ENCODE measurements at places on chromosomes 12 and 14. TPM values are rescaled to one million over a fixed set of nuclear protein-coding genes. Genes with fewer than 3 reads are reported as not detected.
A peak's percentile ranks its signal among the peaks of the same experiment; 100 is the strongest.

- H3K36me3 ChIP-seq: no peaks in the 10 kb centered on the region
- DNase-seq: no peak
- H3K4me3 ChIP-seq: no peak overlapping the region
- no peaks in the 10 kb centered on the region for H3K4me1 ChIP-seq
- H3K27ac ChIP-seq: no peak overlapping the region
- no peaks in the 10 kb centered on the region for H3K27me3 ChIP-seq
Measured at GRCh38 chr14:79629411-79630287, 581.7 kb downstream of the DIO2 start.

DNA sequence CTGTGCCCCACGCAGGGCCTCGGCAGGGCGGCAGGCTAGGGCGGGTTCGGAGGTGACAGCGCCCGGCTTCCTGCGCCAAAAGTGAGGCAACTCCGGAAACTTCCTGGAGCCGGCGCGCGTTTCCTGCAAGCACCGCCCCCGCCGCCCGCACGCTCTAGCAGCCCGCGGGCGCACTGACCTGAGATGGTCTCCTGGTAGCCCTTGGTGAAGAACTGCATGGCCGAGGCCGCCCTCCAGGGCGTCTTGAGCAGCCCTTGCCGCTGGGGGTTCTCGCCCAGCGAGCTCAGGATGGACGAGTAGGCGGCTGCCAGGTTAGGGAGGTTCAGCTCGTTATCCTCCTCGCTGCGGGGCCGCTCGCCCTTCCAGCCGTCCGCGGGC is 494 bp downstream of the GCH1 start:
- peaks cover 13% of the 10 kb centered on the region for H3K4me1 ChIP-seq
- H3K27me3 ChIP-seq: peaks cover 4% of the 10 kb centered on the region
- peak; percentile 41 for DNase-seq
- H3K4me3 ChIP-seq: peak overlapping the region; percentile 60
- H3K36me3 ChIP-seq: peaks cover 4% of the 10 kb centered on the region

- H3K4me3 ChIP-seq: peak overlapping the region; percentile 73
- DNase-seq: peak; percentile 64
- H3K27me3 ChIP-seq: no peaks in the 10 kb centered on the region
- peak overlapping the region; percentile 78 for H3K27ac ChIP-seq
- peaks cover 7% of the 10 kb centered on the region for H3K36me3 ChIP-seq
Measured at GRCh38 chr12:45216230-45216982, 511 bp downstream of the ANO6 start.

GRCh38 chr14:88951370-88951769 is 126.9 kb downstream of the TTC8 start:
- no peak overlapping the region for H3K4me3 ChIP-seq
- no peak for DNase-seq
- no peaks in the 10 kb centered on the region for H3K27me3 ChIP-seq
- no peaks in the 10 kb centered on the region for H3K36me3 ChIP-seq
- no peak overlapping the region for H3K27ac ChIP-seq

The CAPZA3 gene
- not detected for total RNA-seq

The SMAGP gene
- 32.5 TPM for total RNA-seq

- H3K4me1 ChIP-seq: peaks cover 10% of the 10 kb centered on the region
- H3K4me3 ChIP-seq: peak overlapping the region; percentile 44
- DNase-seq: peak; percentile 42
- no peaks in the 10 kb centered on the region for H3K27me3 ChIP-seq
- no peak overlapping the region for H3K27ac ChIP-seq
Measured at GRCh38 chr14:89027097-89027740, 202.8 kb downstream of the TTC8 start.

GRCh38 chr12:23911574-23911973 is 37.9 kb downstream of the SOX5 start:
- DNase-seq: no peak
- H3K27me3 ChIP-seq: no peaks in the 10 kb centered on the region
- no peaks in the 10 kb centered on the region for H3K4me1 ChIP-seq

DNA sequence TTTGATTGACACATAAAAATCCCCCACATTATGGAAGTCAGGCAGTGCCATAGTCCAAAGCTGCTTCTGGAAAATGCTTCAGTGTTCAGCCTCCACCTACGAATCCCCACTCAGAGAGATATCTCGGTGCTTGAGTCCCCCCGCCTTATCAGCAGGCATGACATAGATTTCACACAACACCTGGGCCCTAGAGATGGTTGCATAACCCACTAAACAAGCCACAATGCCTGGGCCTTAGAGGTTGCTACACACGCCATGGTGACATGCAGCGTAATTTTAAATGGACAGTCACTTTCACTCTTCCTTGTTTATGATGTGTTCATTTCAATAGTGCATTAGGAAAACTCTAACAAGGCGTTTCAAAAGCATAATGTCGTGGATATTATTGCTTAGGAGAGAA is 38.0 kb downstream of the CCDC60 start:
- H3K4me3 ChIP-seq: no peak overlapping the region
- H3K27ac ChIP-seq: no peak overlapping the region
- DNase-seq: no peak
- no peaks in the 10 kb centered on the region for H3K36me3 ChIP-seq
- H3K4me1 ChIP-seq: no peaks in the 10 kb centered on the region
- no peaks in the 10 kb centered on the region for H3K27me3 ChIP-seq

The RFC5 gene
- total RNA-seq: 47.6 TPM

- DNase-seq: no peak
- no peak overlapping the region for H3K4me3 ChIP-seq
- no peaks in the 10 kb centered on the region for H3K27me3 ChIP-seq
- no peak overlapping the region for H3K27ac ChIP-seq
- peaks cover 17% of the 10 kb centered on the region for H3K4me1 ChIP-seq
Measured at GRCh38 chr12:24896171-24896570, 52.7 kb downstream of the BCAT1 start.

DNA sequence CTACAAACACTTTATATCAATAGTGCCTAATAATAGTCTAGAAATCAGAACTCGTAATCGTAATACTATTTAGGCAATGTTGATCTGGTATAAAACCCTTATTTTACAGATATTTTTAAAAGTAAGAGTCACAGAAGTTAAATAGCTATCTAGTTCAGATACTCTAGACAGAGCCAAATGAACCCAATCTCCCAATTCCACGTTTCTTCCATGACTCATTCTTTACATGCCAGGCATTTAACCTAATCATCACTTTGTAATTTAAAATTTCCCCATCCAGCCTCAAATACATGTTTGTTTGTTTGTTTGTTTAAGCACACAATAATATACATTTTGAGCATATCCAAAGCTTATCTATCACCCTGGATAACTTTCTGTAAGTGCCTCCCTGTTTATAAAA is 36.4 kb upstream of the GARIN6 start:
- DNase-seq: no peak
- no peaks in the 10 kb centered on the region for H3K36me3 ChIP-seq
- no peaks in the 10 kb centered on the region for H3K4me1 ChIP-seq
- H3K27me3 ChIP-seq: no peaks in the 10 kb centered on the region

The GALNT8 gene
- total RNA-seq: not detected

The SAMD15 gene
- 0.82 TPM for total RNA-seq

DNA sequence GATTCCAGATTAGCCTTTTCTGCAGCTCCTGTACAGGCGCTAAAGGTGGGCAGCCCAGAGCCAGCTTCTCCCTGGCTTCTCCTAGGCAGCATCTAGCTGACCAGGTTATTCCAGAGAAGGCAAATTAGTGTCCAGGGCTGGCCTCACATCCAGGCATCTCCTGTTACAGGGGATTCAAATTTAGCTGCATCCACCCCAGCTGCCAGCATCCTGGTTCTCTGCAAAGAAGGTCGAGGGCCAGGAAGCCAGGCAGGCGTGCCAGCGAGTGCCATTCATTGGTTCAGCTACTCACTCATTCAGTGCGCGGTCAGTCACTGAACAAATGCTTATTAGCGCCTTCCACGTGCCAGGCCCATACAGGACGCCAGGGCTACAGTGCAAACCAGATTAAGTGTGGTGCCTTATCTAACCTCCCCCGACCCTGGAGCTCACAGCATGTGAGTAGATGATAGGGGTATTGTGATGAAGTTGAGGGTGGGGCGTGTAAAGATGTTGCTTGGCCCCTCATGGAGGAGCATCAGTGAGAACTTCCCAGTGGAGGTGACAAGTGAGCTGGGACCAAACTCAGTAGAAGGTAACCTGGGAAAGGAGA is 15.7 kb upstream of the FAM222A start:
- H3K36me3 ChIP-seq: no peaks in the 10 kb centered on the region
- no peak for DNase-seq
- peaks cover 7% of the 10 kb centered on the region for H3K4me1 ChIP-seq
- H3K27me3 ChIP-seq: no peaks in the 10 kb centered on the region
- no peak overlapping the region for H3K4me3 ChIP-seq

DNA sequence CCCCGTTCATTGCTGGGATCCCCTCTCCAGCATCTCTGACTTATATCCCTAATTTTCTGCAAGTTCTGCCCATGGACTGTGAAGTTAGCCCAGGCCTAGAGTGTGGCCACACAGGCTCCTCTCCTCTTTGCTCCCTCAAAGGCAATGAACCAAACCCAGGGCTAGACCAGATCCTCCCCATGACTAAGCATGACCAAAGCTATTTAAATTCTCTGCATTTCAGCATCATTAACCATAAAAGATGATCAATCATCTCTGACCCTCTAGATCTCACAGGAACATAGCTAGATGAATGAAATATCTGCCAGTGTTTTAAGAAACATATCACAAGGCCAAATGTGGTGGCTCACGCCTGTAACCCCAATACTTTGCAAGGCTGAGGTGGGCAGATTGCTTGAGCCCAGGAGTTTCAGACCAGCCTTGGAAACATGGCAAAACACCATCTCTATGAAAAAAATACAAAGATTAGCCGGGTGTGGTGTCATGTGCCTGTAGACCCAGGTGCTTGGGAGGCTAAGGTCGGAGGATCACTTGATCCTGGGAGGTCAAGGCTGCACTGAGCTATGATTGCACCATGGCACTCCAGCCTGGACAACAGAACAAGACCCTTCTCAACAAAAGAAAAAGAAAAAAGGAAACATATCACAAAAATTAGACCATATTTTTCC is 2.2 kb upstream of the KRT3 start:
- H3K27ac ChIP-seq: peak overlapping the region; percentile 62
- H3K36me3 ChIP-seq: no peaks in the 10 kb centered on the region
- no peak overlapping the region for H3K4me3 ChIP-seq
- H3K4me1 ChIP-seq: peaks cover 54% of the 10 kb centered on the region

DNA sequence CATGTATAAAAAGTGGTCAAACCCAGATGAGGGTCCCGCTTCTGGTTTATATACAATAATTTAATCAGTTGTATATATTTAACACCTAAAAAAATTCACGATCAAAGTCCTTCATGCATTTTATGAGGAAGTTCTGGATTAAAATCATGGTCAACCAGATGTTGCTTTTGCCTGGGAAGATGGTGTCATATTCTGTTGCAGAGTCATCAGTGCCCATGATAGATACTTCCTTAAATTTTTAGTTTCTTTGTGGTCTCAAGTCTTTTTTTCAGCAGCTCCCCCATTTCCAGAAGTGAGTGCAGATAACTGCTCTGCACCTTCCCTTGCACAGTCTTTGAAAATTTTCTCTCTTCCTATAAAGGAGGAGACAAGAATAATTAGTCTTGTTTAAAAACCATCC is 16.1 kb downstream of the ERP29 start:
- no peak overlapping the region for H3K27ac ChIP-seq
- H3K4me1 ChIP-seq: no peaks in the 10 kb centered on the region
- DNase-seq: no peak
- H3K27me3 ChIP-seq: no peaks in the 10 kb centered on the region
- H3K36me3 ChIP-seq: peaks cover 64% of the 10 kb centered on the region

The PDZRN4 gene
- total RNA-seq: not detected

The DLGAP5 gene
- total RNA-seq: 67.7 TPM

DNA sequence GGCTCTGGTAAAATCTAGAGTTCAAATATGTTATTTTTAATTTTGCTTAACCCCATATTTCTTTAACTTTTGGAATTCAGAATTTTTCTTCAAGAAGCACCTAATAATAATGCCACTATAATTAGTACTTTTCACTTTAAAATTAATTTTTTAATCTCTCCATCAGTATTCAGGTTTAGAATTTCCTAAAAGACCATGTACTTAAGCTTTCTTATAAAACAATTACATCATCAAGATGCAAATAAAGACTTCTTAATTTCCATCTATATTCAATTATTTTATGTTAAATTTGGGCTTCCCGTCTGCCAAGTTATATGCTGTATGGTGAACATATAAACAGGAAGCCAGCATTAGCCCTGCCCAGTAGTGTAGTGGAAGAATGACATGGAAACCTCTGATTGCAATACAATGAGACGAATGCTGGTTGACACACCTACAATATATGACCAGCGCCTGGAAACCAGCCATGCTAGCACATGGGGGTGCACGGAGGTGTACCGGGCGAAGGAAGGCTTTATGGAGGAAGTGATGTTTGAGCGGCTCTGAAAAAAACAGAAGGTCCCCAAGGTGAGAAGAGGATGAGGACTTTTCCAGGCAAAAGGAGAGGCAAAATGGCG is 82.2 kb downstream of the LLPH start:
- DNase-seq: no peak
- H3K36me3 ChIP-seq: no peaks in the 10 kb centered on the region
- peaks cover 3% of the 10 kb centered on the region for H3K4me1 ChIP-seq
- no peak overlapping the region for H3K27ac ChIP-seq
- H3K4me3 ChIP-seq: no peak overlapping the region
- H3K27me3 ChIP-seq: 0 out of 2 replicates have a peak, but pooled peaks cover 2% of the 10 kb centered on the region

GRCh38 chr14:92685784-92686355 is 62.6 kb downstream of the LGMN start:
- H3K27me3 ChIP-seq: no peaks in the 10 kb centered on the region
- H3K4me1 ChIP-seq: peaks cover 7% of the 10 kb centered on the region
- no peaks in the 10 kb centered on the region for H3K36me3 ChIP-seq
- H3K27ac ChIP-seq: no peak overlapping the region

GRCh38 chr14:77022236-77022852 is 6.2 kb downstream of the IRF2BPL start:
- H3K4me1 ChIP-seq: peaks cover 24% of the 10 kb centered on the region
- DNase-seq: no peak
- peaks cover 24% of the 10 kb centered on the region for H3K36me3 ChIP-seq

The KRT77 gene
- not detected for total RNA-seq

The P2RX2 gene
- total RNA-seq: not detected

GRCh38 chr12:54352891-54353874 is 11.1 kb downstream of the GPR84 start:
- no peak overlapping the region for H3K4me3 ChIP-seq
- DNase-seq: no peak
- H3K4me1 ChIP-seq: peaks cover 10% of the 10 kb centered on the region
- H3K27me3 ChIP-seq: no peaks in the 10 kb centered on the region

The CEBPE gene
- total RNA-seq: not detected
